Thymus (tissue), 14 donors: ENCODE measurements at places on chromosomes 3 and 15.

DNA sequence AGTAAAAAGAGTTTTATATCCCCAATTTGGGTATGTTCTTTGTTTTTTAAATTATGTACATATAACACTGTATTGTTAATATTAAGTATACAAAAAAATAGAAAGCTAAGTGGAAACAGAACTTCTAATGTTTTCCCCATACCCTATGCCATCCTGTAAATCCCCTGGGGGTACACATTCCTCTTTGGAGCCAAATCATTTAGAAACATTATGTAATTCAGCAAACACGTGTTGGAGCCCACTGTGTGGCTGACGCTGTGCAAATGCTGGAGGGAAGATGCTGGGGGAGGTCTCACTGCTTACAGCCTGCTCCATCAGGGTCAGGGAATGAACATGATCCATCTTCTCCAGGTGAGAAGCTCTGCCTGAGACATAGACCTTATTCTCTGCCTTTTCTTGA lies 52.8 kb downstream of the CRTC3 start:
- peak overlapping the region; percentile 87 for H3K27ac ChIP-seq
- no peak overlapping the region for H3K4me3 ChIP-seq
- H3K4me1 ChIP-seq, result peaks cover 14% of the 10 kb centered on the region
- peaks cover 5% of the 10 kb centered on the region for H3K36me3 ChIP-seq
- no peaks in the 10 kb centered on the region for H3K27me3 ChIP-seq

- H3K27me3 ChIP-seq, result no peaks in the 10 kb centered on the region
- no peak overlapping the region for H3K4me3 ChIP-seq
- DNase-seq, result no peak
- no peak overlapping the region for H3K27ac ChIP-seq
Observed at GRCh38 chr3:101979033-101979432, 129.7 kb downstream of the NFKBIZ start.

- H3K27ac ChIP-seq, result no peak overlapping the region
- H3K4me3 ChIP-seq, result no peak overlapping the region
- H3K4me1 ChIP-seq, result no peaks in the 10 kb centered on the region
- no peaks in the 10 kb centered on the region for H3K36me3 ChIP-seq
Observed at GRCh38 chr3:142904639-142905436, 16.0 kb upstream of the PCOLCE2 start.

DNA sequence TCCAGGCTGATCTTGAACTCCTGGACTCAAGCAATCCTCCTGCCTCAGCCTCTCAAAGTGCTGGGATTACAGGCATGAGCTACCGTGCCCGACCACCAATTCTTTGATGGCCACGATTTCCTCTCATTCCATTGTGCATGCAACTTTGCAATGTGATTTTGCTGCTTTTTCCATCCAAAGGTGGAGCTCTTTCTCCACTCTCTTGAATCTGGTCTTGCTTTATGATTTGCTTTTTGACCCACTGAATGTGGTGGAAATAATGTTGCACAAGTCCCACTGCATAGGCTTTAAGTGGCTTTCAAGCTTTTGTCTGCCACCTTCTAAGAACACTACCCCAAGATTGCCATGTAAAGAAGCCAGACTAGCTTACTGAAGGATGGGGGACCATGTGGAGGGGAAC lies 10.6 kb downstream of the RPS27L start:
- H3K4me1 ChIP-seq, result no peaks in the 10 kb centered on the region
- peaks cover 13% of the 10 kb centered on the region for H3K36me3 ChIP-seq
- DNase-seq, result peak; percentile 13
- H3K27me3 ChIP-seq, result no peaks in the 10 kb centered on the region
- no peak overlapping the region for H3K4me3 ChIP-seq
- H3K27ac ChIP-seq, result peak overlapping the region; percentile 15

- no peak overlapping the region for H3K27ac ChIP-seq
- H3K36me3 ChIP-seq, result no peaks in the 10 kb centered on the region
Observed at GRCh38 chr3:132587401-132587800, 9.7 kb upstream of the ACKR4 start.
